ENCODE measurements at places on chromosomes 4 and X.

DNA sequence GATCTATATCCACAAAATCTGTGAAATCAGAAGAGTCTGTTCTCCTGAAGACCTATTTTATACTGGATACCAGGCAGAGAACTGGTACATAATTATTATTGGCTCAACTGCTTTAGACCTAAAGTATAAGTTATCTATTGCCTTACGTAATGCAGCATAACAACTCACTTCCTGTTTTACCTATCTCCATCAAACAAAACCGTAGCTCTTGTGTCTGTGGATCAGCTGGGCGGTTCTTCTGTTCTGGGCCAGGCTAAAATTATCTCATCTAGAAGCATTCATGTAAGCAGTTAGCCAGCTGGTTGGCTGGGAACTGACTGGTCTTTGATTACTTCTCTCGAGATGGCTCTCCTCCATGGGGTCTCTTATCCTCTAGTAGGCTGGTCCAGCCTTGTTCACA lies 57.8 kb downstream of the PPP1R2C start:
- no peak for DNase-seq

DNA sequence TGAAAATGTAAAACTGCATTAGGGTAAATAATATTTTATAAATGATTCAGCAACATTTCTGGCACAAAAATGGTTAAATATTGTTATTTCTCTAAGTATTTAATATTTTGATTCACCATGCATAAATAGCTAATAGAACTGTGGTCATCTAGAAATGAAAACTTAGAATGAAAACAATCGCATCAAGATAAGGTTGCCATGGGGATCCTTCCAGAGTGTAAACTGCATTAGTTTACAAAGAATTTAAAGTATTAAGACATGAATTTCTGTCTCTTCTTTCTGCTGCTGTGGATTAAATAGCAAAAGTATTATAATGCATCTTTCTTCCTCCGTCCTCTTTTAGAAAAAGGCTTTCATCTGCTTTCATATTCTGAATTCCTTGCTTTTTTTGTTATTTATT lies 1064.6 kb upstream of the SLIT2 start:
- no peak for DNase-seq

DNA sequence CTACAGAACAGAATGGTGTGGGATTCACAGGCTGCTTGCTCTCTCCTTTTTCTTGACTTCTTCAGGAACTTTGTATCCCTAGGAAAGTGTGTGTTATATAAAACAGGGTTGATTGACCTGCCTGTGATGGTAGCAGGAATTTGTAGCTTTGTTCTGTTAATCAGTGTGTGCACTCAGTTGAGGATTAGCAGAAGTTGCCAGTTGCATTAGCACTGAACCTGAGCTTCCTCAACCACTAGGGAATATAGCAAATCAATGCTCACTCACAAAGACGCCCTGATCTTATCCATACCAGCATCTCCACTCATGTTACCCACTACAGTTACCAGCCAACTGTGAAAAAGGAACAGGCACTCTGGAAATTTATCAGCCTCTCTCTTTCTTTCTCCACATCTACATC lies 319.1 kb upstream of the EMCN start:
- DNase-seq = no peak

- peak; percentile 68 for DNase-seq
Measured at GRCh38 chr4:112704991-112705845, 68.3 kb downstream of the LARP7 start.

DNA sequence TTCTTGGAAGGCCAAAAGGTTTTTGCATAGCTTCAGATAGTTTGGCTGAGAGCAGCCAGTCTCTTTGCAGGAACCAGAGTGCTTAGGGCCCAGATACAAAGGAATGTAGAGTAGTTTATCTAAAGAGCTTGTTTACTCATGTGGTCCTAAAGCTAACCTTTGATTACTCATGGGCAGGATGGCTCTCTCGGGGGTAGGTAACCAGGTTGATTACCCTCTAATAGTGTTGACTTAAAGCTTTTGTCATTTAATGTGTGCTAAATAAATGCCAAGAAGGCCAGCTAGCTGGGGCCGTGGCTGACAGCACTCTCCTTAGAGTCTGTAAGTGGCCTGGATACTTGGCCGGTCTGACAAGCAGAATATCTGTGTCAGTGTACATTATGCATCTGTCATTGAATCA lies 69.7 kb upstream of the MAGEB16 start:
- DNase-seq = no peak

DNA sequence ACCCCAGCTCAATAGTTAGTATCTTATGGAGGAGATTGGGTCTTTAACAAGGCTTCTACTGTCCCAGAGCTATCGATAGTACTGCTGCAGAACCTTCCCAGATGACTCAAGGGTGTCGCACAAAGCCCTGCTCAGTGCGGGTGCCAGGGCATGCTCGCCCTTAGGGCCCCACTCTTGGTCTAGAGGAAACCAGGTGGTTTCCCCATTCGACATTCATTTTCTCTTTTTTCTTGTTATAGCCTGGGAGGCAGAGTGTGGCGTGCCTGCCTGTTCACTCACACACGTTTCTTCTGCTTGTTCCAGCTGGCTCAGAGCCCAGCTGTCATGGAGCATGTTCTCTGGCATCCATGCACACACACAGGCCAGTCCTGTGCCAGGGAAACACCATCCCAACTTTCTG lies 144.5 kb downstream of the SMIM20 start:
- DNase-seq = no peak

DNA sequence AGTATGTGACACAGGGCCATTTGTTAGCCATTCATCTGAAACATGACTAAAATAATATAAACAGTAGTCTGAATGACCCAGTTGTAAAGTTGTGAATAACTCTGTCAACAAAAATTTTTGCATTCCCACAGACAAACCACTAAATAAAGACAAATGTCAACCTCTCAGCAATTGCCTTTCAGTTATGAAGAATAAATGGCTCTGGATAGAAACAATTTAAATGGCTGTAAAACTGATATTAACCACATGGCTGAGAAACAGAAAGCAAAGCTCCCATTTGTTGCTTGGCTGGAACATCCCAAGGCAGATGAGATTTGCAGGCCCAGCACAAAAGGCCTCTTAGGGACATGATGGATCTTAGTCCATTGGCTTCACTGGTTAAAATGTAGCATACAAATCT lies 296.3 kb downstream of the GALNTL6 start:
- DNase-seq = peak; percentile 66

- DNase-seq = no peak
Measured at GRCh38 chr4:93761286-93761685, 67.3 kb upstream of the ATOH1 start.

DNA sequence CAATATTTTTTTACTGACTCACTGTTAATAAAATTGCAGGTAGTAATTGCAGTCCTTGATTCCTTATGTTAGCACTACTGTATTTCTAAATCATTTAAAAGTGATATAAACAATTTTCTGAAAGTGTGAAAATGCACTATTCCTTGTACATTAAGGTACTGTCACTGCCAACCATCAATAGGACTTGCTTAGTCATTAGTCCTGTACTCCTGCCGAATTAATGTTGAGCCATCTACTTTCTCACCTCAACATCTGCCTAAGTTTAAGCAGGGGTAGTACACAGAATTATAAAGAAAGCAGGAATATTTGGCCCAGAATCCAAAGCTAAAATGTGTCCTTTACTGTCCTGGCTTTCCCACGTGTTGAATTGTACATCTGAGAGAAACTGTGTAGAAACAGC lies 87.0 kb upstream of the TRPC3 start:
- DNase-seq = peak; percentile 5

Measured in fibroblast of skin of right quadriceps (primary cell).